Stimulated activated CD4-positive, alpha-beta T cell treated with anti-CD3 and anti-CD28 coated beads, TNF-alpha, amount 100 ng/mL, for 1 hour (primary cell): ENCODE measurements at places on chromosomes 16 and 17.
A peak's percentile ranks its signal among the peaks of the same experiment; 100 is the strongest.

DNA sequence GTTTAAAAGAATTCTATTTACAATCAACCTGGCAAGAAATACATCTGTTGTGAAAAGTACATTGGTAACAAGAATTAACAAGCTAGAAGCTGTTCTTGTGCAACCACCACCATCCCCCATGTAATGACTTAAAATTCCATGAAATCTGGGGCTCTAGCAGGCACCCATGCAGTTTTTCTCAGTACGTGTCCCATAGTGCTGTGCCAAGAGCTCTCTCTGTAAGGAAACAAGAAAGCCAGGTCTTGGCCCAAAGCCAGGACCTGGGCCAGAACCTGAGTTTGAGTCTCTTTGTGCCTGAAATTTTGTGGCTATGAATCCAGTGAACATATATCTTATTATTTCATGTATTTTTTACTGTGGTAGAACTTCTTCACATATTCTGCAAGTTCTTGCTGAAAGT is 46.6 kb downstream of the NUP93 start:
- no peak for DNase-seq

- DNase-seq: no peak
These were observed 251.7 kb upstream of the IRX3 start for GRCh38 chr16:54538276-54538675.

DNA sequence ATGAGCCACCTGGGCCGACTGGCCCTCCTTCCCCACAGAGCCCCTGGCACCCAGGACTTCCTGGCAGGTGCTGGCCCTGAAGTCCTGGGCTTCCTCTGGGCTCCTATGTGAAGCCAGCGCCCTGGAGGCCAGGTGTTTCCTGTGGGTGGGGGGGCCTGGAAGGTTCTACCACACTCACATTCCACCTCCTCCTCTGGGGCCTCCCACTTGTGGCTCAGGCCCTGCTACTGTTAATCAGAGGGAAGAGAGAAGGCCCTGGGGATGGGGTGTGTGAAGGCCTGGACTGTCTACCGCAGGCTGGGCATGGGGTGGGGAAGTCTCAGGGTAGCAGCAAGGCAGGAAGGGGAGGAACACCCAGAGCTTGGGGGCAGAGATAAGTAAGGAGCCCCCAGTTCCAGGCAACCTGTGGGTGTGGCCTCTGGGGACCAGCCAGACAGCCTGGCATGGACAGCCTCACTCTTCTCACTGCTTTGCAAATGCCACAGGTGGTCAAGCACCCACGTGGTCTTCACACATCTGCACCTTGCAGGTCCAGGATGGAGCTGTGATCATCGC is 111.9 kb upstream of the TNRC6C start:
- no peak for DNase-seq

- no peak for DNase-seq
These were observed 58.6 kb downstream of the WSB1 start for GRCh38 chr17:27352448-27353032.

DNA sequence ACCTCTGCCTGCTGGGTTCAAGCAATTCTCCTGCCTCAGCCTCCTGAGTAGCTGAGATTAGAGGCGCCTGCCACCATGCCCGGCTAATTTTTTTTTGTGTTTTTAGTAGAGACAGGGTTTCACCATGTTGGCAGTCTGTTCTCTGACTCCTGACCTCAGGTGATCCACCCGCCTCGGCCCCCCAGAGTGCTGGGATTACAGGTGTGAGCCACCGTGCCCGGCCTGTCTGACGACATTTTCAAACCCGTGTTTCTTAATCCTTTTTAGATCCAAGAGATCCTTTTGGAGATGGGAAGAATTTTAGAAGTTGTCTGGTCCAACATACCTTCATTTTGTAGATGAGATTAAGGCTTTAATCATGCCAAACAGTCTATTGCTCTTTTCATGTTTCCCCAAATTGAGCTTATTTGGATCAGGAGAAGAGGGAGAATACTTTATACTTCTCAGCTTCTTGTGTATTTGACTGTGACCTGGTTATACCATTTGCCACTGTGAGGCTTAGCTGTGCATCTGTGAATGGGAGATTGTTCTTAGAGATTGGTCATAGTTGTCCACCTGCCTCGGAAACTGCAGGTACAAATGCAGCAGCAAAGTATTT is 25.8 kb downstream of the USP10 start:
- DNase-seq: no peak

DNA sequence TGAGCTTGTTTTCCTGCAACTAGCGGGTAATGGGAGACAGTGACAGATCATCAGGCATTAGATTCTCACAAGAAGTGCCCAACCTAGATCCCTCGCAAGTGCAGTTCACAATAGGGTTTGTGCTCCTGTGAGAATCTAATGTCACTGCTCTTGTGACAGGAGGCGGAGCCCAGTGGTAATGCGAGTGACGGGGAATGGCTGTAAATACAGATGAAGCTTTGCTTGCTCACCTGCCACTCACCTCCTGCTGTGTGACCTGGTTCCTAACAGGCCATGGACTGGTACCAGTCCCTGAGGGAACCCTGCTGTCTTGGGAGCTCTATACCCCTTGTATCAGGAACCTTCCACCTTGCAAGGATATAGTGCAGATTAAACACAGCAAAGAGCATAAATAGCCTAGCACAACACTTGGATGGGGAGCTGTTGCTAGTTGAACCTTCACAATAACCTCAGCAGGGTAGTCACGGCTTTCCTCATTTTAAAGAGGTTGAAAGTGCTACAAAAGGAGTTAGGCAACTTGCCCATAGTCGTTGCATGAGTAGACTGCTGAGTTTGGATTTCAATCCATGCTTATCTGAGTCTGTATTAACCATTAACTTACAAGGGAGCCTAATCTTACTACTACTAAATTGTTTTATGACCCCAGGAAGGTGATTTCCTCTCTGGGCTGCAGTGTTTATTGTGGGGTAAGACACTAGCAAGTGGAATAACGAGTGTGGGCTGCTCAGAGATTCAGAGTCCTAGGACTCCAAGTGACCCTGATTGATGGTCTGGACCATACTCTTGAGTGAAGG is 156.6 kb upstream of the ZFHX3 start:
- DNase-seq: no peak

GRCh38 chr17:50328363-50329325 is 17.3 kb upstream of the XYLT2 start:
- no peak for DNase-seq

GRCh38 chr16:8070506-8070905 is 519.8 kb downstream of the TMEM114 start:
- no peak for DNase-seq

DNA sequence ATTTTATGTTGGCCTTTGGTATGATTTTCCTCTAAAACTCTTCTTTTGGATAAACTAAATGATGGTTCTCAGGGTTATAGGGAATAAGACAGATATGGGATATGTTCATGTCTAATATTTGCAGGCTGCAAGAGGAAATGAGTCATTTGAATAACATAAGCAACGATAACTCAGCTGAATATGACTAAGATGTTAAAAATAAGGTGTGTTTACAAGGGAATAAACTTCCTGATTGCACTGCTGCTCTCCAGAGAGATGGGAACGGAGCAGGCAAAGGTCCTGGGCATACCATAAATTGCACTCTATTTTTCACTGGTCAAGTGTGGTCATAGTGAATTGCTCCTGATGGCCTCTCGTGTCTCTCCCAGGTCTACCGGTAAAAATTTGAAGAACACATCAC is 666.2 kb downstream of the TOX3 start:
- no peak for DNase-seq

GRCh38 chr16:149024-149660 is 3.3 kb upstream of the HBZ start:
- DNase-seq: no peak

GRCh38 chr17:63573634-63574033 is 23.4 kb downstream of the DCAF7 start:
- DNase-seq: no peak

DNA sequence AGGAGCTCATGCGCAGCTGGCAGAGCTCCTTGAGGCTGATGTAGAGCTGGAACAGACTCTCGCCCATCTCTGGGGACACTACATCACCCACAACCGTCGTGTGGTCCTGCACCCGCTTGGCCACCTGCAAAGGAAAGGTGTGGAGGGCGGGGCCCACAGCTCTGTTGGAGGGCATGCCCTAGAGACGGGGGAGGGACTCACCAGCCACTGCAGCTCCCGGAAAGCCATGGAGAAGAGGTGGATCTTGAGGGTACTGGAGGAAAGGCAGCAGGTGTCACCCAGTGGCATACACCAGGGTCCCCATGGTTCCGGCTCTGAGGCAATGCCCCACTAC is 8.6 kb downstream of the UNC13D start:
- no peak for DNase-seq

- no peak for DNase-seq
These were observed 27.3 kb downstream of the SLC5A11 start for GRCh38 chr16:24873028-24873427.

- no peak for DNase-seq
These were observed 139.5 kb downstream of the MSI2 start for GRCh38 chr17:57395721-57396321.

- no peak for DNase-seq
These were observed 7.9 kb downstream of the TBX4 start for GRCh38 chr17:61459939-61460718.

DNA sequence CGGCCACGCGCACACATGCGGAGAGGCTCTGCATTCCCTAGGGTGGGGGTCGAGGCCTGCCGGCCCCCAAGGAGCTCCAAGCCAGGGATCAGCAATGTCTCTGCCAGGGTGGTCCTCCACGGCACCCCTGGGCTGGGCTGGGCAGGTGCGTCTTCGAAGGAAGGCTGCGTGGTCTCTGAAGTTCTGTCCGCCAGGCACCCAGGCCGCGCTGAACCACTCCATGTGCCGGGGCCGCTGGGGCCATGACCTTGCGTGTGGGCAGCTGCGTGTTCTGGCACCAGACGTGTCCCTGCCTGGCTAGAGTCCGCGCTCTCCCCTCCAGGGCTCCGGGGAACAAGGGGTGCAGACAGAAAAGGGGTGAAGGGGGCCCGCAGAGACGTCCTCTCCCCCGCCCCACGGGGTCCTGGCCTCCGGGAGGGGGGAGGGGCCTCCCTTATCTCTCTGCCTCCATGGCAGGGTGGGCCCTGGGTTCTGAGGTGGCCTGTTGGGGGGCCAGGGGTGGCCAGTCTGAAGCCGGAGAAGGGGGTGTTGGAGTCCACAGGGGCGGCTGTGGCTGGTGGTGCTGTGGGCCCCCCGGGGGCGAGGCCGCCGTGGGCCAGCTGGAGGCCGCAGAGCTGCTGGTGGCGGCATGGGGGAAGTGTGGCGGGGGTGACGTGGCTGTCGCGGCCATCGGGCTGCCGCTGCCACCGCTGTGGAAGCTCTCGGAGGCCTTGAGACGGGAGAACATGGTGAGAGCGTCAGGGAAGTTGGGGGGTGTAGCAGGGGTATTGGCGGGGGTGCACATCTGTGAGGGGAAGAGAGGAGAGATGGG is 5.3 kb downstream of the UBALD1 start:
- DNase-seq: no peak

DNA sequence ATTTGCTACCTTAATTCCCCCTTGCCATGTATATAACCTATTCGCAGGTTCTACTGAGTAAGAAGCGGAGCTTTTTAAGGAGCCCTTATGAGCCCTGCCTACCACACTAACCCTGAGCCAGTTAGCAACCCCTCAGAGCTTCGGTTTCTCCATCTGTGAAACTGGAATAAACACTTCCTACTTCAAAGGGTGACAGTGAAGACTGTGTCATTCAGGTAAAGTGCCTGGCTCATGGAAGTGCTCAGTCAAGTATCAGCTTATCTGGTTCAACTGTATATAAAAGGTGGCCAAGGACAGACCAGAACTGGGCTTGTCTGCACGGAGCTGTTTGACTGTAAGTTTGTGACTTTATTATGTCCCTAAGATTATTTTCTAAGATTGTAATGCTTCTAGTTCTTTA is 31.0 kb downstream of the TXNDC11 start:
- no peak for DNase-seq

GRCh38 chr17:34098699-34099098 is 156.4 kb upstream of the CCL2 start:
- no peak for DNase-seq

DNA sequence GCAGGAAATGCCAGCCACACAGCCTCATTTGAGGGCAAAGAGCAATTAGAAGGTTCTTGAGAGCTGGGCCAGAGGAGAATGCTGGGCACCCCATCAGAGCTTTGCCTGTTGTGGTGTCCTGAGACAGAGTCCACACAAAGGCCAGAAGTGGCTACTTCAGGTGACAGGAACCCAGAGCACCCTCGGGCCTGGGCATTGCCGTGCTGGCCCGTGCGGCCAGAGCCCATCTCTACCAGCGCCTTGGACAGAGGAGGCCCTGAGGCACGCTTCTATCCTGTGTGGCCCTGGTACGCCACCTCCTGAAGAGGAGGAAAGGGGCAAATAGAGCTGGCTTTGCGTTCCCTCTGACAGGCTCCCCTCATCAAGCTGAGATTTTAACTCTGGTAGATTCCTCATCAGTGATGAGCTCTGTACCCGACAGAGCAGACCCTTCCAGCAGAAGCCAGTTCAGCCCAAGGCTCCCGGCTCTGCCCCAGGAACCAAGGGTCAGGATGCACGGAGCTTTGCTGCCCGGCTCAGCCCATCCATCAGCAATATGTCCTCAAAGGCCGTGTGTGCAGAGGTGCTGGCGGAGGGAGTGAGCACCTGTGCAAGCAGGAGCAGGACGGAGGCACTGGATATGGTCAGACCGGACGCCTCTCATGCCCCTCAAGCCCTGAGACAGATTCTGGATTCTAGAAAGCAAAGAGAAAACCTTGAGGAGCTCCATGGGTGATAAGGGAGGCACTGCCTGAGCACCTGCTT is 3.4 kb upstream of the RASD1 start:
- no peak for DNase-seq

DNA sequence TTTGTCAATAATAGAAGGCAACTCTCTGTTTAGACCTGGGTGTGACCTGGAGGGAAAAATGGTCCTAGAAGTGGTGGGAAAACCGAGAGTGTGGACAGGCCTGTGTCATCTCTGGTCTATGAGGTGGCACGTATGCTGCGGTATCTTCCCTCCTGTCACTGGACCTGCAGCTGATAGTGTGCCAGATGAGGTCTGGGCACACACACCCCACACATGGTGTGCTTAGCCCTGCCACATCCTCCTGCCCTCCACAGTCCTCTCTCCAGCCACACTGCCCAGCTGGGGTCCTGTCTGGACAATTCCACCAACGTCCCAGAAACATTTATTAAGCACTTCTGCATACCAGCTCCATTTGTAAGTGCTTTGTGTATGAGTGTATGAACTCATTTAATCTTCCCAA is 37.2 kb downstream of the GLP2R start:
- DNase-seq: no peak

DNA sequence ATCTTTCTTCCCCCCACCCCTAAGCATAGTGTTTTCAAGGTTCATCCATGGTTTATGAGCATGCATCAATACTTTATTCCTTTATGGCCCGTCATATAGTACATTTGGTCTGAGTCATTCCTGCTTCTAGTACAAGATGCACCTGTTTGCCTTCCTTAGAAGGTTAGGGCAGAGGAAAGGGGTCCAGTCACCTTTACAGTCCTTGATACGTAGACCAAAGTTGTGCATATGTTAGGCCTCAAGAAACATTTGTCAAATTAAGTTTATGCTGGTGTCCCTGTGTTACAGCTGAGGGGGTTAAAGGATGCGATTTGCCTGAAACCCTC is 1.4 kb downstream of the CYB5D2 start:
- DNase-seq: no peak

- DNase-seq: no peak
These were observed 4.6 kb upstream of the TAF15 start for GRCh38 chr17:35804658-35805192.

- peak; percentile 44 for DNase-seq
These were observed 902 bp downstream of the ARHGAP27 start for GRCh38 chr17:45431531-45432404.
